Fibroblast of mammary gland (primary cell): ENCODE measurements at places on chromosomes 3 and 15.

DNA sequence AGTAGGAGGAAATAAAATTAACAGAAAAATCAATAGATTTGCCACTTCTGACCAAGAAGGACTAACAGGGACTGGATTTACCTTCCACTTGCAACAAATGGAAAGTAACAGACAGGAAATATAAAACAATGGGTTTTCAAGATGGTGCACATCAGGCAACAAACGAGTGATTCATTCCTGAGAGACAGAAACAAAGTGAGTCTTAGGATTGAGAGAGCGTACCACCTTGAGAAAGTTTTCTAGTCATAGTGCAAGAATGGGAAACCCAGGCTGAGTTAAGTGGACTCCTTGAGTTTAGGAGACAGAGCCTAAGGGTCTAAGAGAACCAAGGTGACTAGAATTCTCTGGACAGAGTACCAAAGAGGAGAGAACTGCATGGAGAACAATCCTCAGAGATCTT lies 101.7 kb downstream of the PPP2R3A start:
- no peak for DNase-seq

DNA sequence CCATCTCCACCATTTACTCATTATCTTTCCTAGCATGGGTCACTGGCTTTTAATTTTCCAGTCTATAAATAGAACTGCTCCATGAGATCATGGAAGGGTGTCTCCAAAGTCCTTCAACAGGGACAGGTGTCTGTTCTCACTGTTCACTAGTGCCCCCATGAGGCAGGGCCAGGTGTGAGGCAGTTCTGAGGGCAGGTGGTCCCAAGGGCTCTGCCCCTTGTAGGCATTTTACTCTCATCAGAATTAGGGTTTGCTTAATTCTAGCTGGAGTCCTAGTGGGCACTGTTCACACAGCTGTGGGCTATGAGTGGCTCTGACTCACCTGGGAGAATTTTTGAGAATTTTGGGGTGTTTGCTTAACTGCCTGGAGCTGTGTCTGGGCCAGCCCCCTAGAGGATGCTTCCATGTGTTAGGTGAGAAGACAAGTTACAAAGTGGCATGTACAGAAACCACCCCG lies 248.0 kb upstream of the LYSMD4 start:
- no peak for DNase-seq

- no peak for DNase-seq
These were observed 5.0 kb upstream of the UACA start for GRCh38 chr15:70768257-70768883.

- no peak for DNase-seq
These were observed 1.1 kb downstream of the CASR start for GRCh38 chr3:122184591-122184929.

GRCh38 chr3:4665197-4665596 lies 172.0 kb downstream of the ITPR1 start:
- no peak for DNase-seq

- no peak for DNase-seq
These were observed 10.8 kb upstream of the SEMA3B start for GRCh38 chr3:50258029-50258680.

DNA sequence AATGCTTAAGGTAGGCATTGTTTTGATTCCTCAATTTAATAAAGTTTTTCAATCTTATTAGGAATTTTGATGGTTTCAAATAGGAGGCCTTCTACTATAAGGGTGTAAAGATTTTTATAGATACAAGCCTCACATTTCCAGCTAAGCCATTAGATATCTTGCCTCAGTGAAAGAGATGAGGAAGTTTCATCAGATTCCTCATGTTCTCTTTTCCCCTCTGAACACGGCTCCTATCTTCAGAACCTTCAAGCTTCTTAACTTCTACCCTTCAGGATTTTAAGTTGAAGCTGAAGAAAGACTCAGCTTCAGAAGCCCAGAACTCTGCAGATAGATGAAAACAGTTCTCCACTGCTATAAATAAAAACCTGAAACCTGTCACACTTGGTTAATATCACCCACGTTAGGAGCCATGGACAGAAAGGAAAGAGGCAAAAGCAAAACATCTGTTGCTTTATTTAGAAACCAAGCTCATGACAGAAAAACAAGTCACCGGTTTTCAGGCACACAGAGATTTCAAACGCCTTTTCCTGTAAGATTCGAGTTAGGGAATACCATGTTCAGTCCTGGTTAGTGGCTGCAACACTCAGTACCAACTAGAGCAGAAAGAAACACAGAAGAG lies 82.2 kb upstream of the GOLGA8B start:
- DNase-seq, result no peak

- DNase-seq, result no peak
These were observed 324.1 kb upstream of the RASGRP1 start for GRCh38 chr15:38888701-38889221.

- no peak for DNase-seq
These were observed 151.4 kb downstream of the KLF13 start for GRCh38 chr15:31477851-31478701.

DNA sequence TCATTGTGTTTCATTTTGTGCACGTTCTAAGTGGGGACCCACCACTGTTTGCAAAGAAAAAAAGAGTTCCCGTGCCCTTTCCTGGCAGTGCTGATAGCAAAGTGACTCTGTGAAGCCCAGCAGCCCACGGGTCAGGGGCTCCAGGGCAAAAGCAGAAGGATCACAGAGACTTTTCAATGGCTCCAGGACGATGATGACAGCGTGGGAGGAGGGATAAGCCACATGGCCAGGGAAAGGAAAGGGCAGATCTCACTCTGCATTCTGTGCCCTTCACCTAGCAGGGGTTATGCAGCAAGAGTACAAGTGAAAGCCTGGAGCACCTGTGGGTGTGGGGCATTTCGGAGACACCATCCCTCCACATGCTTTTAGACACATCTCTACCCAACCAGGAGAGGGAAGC lies 35.4 kb downstream of the SEMA5B start:
- DNase-seq, result no peak

DNA sequence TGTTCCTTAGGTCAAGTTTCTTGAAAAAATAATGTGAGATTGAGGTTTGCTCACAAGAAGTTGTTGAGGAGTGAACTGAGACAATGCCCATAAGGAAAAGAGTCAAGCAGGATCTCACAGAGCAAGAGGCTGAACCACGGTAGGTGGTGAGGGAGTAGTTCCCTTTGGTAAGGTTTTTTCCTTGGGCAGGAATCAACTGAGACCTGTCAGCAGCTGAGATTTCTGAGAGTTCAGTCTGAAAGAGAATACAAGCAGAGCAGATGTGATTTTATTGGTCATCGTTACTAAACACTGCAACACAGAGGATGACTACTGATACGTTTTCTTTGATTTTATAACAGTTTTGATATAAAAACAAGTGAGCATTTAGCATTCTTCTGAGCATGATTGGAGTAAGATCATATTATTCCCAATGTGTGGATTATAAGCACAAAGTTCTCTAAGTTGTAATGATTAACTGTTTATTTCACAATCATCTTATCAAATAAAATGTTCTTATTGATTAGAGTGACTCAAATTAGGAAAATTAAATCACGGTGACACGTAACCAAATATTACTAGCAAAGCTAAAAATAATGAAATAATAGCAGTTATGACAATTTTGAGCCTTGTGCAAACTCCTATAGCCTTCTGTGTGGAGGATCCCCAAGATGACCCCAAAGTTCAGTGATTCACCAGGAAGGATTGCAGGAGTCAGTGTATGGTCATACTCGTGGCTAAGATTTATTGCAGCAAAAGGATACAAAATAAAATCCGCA lies 346.2 kb upstream of the ZNF717 start:
- peak; percentile 70 for DNase-seq

DNA sequence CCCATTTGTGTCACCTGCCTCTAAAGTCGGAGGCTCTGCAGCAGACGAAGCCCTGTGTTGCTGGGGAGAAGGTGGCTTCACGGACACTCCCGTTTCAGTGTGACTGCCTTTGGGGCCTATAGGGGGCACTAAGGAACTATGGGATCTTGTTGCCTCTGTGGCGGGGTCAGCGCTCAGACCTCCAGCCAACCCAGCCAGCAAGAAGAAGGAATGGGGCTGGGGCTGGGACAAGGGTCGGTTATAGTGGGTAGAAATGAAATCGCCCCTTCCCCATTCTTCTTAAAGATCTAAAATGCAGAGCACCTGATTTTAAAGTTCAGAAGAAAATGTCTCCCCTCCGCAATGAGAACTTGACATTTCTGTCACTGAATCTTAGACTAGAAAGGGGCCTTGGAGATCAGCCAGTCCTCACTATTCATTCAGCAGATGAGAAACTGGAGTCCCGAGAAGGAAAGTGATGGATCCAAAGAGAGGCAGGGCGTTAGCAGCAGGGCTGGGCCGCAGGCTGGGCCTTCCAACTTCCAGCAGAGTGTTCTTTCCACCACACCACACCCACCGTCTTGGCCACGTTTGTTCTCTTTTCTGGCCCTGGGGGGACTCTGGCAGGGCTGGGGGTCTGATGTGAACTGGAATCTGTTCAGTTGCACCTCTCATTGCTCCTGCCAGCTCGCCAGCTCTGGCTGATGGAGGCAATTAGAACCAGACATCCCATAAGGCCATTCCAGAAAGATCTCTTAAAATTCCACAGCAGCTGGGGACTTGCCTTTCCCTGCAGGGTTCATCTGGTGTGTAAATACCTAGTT lies 195.4 kb downstream of the OPA1 start:
- DNase-seq, result peak; percentile 62

GRCh38 chr3:84536916-84537315 lies 421.9 kb upstream of the CADM2 start:
- DNase-seq, result no peak

- no peak for DNase-seq
These were observed 172.6 kb downstream of the RBMS3 start for GRCh38 chr3:29453284-29454001.

- DNase-seq, result no peak
These were observed 56.2 kb downstream of the LRRFIP2 start for GRCh38 chr3:37118163-37118562.

- no peak for DNase-seq
These were observed 118.9 kb upstream of the CCDC54 start for GRCh38 chr3:107258300-107258699.

DNA sequence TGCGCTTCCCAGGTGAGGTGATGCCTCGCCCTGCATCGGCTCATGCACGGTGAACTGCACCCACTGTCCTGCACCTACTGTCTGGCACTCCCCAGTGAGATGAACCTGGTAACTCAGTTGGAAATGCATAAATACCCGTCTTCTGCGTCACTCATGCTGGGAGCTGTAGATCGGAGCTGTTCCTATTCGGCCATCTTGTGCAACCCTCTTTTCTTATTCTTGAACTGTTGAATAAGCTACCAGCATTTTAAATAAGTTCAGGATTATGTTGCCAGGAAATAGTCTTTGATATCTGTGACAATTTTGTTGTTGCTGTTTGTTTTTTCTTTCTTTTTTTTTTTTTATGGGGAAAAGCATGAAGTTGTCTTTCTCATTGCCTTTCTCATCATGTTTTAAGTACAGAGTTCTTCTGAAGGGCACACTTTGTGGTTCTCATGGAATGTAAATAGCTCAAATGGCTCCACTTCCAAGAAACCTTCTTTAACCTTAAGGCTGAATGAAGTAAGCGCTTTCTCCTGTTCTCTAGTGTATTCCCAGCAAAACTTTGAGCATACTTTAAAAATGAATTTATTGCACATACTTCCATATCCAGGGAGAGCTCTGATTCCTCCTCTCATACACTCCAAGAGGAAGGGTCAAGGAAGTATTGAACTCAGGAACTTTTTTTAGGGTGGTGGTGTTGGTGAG lies 468.0 kb upstream of the TBL1XR1 start:
- peak; percentile 25 for DNase-seq

DNA sequence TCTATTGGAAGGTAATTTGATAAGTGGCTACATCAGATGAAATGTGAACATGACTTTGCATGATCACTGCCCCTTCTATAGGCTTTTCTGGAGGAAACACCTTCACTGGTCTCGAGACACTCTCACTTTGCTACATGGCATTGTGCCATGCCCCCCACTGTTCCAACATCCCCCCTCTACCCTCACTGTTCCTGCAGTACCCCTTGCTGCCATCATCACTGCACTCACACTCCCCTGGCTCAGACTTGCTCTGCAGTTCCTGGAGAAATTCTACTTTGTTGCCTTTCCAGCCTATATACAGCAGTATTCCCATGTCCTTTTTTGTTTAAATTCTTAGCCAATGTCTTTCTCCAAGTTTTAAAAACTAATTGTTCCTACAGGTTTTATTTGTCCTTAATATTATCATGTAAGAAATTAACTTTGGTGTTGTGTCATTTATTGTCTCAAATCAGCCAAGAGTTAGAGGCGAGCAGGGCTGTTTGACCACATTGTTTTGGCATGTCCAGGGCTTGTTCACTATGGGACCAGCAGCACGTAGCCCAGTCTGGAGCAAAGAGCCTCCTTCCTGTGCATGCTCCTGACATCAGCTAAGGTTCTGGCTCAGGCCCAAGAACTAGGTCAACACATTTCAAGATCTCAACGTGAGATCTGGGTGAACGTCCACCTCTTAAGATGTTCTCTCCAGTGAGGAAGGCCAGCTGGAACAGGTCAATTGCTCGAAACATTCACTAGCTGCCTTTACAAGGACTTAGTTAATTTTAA lies 246.4 kb downstream of the SLC9A9 start:
- DNase-seq, result peak; percentile 82

- DNase-seq, result no peak
These were observed 144.1 kb downstream of the SOX2 start for GRCh38 chr3:181855825-181856224.

GRCh38 chr3:20990896-20991295 lies 760.1 kb downstream of the ZNF385D start:
- DNase-seq, result no peak

DNA sequence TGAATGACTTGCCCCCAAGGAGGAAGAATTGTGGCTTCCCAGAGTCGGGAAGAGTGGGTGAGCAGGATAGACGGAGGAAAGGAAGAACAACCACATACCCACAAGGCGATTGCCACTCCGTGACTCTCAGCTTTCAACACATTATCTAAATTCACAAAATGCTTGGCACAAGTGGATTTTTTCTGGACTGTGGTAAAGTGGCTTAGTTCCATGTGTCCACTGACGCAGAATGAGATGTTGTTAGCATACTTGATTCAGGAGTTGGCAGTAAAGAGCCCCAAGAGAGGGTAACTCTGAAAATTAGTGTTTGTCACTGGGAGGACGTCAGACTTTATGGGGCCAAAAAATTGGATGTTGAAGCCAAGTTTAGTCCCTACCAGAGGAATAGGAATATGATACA lies 198.8 kb upstream of the CTNNB1 start:
- peak; percentile 64 for DNase-seq

DNA sequence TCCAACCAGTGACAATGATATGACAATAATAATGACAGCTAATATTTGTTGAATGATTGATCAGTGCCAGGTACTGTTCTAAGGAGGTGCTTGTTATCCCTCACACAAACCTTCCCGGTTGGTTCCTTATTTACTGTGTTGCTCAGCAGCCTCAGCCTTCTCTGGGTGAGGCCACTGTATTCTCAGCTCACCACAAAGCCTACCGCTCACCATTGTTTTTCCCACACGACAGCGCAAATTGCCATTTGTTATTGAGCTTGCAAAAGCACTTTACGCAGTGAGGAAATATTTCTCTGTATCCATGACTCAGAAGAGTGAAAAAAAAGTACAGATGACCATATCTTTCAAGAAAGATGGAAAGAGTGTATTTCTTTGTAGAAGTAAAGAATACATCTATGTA lies 49.5 kb upstream of the PDZRN3 start:
- DNase-seq, result peak; percentile 79
